Bronchial smooth muscle cell (primary cell): ENCODE measurements at places on chromosomes 16 and 17. TPM values are rescaled to one million over a fixed set of nuclear protein-coding genes. Genes with fewer than 3 reads are reported as not detected.

Gene AIPL1
- not detected in 2 replicates for total RNA-seq

Gene BANP
- 19.9 and 28.9 TPM in 2 replicates for total RNA-seq

Gene GLIS2
- total RNA-seq: 2.4 and 3.1 TPM in 2 replicates

Gene CLEC3A
- not detected in 2 replicates for total RNA-seq

Gene ZNF213
- 3.2 and 5.0 TPM in 2 replicates for total RNA-seq

Gene SPATA22
- not detected in 2 replicates for total RNA-seq

Gene SEPTIN12
- total RNA-seq: not detected in 2 replicates

Gene ZG16B
- 0.16 TPM in 1 of 2 replicates, not detected in the other for total RNA-seq

Gene KRTAP4-4
- not detected in 2 replicates for total RNA-seq

Gene CFAP97D1
- total RNA-seq: not detected in 2 replicates

Gene TP53TG3
- 0.52 TPM in 1 of 2 replicates, not detected in the other for total RNA-seq

Gene TPPP3
- total RNA-seq: 2.0 and 8.4 TPM in 2 replicates

Gene SLC52A1
- total RNA-seq: 0.32 TPM in 1 of 2 replicates, not detected in the other

Gene BIRC5
- total RNA-seq: 6.3 and 15.4 TPM in 2 replicates

Gene EPX
- not detected in 2 replicates for total RNA-seq

Gene TNS4
- total RNA-seq: not detected in 2 replicates

Gene RAB26
- 3.2 and 5.5 TPM in 2 replicates for total RNA-seq

Gene CLEC18A
- total RNA-seq: under 0.01 and 0.52 TPM in 2 replicates

Gene DHX38
- total RNA-seq: 91.3 and 164 TPM in 2 replicates

Gene NLGN2
- total RNA-seq: 6.8 and 7.1 TPM in 2 replicates

Gene ZSCAN10
- total RNA-seq: not detected in 2 replicates
